ENCODE measurements at places on chromosomes 1 and 21.
A peak's percentile ranks its signal among the peaks of the same experiment; 100 is the strongest.

GRCh38 chr1:58356402-58356801 is 190.1 kb downstream of the OMA1 start:
- DNase-seq, result no peak

DNA sequence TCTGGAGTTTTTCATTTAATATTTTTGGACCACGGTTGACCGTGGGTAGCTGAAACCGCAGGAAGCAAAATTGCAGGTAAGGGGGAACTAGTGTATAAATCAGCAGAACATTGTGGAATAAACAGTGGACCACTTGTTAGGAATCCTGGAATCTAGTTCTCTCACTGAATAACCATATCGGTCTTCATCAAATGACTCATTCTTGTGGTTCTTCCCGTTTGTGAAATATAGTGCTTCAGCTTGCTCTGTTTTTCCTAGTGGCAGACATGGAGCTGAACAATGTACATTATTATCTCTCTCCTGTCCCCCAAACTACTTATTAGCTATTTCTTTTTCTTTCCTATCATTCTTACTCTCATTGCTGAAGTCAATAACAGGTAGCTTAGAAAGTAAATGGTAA is 61.9 kb downstream of the HSPA13 start:
- DNase-seq, result no peak

- no peak for DNase-seq
Measured at GRCh38 chr1:214581785-214582184, 21.2 kb upstream of the CENPF start.

- no peak for DNase-seq
Measured at GRCh38 chr1:29416267-29417146, 180.2 kb downstream of the PTPRU start.

- no peak for DNase-seq
Measured at GRCh38 chr1:107358619-107359327, 217.9 kb downstream of the NTNG1 start.

- no peak for DNase-seq
Measured at GRCh38 chr1:180173451-180173850, 18.8 kb downstream of the QSOX1 start.

DNA sequence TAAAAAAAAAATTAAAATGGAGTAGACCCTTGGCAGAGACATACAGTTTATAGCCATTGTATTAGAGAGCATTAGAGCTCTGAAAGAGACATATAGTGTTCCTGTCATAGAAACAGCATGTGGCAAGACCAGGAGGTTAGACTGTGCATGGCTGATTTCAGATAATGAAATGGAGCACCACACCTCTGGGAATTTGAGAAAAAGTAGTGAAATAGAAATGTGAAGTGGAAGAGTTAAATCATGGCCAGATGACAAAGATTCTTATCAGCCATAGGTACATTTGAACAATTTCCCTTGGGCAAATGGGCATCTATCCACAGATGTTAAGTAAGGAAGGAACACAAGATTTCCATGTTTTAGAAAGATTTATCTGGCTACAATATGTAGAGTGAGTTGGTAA is 1083.1 kb downstream of the PLA2G4A start:
- DNase-seq, result no peak

DNA sequence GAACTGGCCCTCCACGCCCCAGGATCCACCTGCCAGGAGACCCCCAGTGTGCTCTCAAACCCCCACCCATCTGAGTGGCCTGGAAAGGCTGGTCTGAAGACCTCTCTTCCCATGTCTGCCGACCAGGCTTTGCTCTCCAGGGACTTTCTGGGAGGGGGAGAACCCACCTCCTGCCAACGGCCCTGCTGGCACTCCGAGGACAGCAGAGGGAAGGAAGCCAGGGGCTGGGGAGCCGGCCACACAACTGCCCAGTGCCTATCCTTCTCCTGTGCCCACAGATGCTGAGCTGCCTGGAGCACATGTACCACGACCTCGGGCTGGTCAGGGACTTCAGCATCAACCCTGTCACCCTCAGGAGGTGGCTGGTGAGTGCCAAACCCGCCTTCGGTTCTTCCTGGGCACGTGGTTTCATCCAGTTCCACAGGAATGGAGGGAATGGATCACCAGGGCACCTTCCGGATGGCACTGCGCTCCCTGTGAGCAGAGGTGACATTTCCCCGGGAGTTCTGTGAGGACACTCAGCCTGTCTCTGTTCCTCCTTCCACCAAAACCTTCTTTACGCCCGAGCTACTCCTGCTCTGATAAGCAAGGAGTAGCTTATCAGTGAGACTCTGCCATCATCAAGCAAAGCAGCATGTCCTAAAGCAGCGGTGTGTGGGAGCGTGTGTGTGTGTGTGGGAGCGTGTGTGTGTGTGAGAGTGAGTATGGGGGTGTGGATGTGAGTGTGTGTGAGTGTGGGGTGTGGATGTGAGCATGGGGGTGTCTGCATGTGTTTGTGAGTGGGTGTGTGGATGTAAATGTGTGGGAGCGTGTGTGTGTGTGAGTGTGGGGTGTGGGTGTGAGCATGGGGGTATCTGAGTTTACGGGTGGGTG is 105.5 kb downstream of the PDE9A start:
- no peak for DNase-seq

DNA sequence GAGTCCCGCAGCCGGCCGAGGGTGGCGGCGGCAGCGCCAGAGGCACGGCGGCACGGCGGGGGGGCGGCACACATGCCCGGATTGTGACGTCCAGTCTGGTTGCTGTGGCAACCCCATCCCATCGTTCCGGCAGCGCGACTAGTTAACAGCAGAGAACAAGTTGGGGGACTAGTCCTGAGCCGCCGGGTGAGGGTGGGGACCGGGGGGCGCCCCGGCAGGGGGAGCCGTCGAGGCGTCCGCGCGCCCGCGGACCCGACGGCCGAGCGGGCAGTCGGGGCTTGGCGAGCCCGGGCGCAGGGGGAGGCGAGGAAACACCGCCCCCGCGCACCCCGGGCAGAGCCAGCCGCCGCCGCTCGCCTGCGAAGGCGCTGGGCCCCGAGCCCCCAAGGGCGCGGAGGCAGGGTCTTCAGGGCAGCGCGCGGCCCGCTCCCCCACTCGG is at the start of gene CHD5:
Gene CHD5, minus strand, starts transcription at position 54 of the 439 bp plus-strand sequence. CDS start 298 bp downstream, outside the sequence.
- no peak for DNase-seq

- no peak for DNase-seq
Measured at GRCh38 chr1:89701746-89702241, 68.9 kb downstream of the LRRC8C start.

- DNase-seq, result no peak
Measured at GRCh38 chr21:44766014-44766817, 35.4 kb downstream of the UBE2G2 start.

DNA sequence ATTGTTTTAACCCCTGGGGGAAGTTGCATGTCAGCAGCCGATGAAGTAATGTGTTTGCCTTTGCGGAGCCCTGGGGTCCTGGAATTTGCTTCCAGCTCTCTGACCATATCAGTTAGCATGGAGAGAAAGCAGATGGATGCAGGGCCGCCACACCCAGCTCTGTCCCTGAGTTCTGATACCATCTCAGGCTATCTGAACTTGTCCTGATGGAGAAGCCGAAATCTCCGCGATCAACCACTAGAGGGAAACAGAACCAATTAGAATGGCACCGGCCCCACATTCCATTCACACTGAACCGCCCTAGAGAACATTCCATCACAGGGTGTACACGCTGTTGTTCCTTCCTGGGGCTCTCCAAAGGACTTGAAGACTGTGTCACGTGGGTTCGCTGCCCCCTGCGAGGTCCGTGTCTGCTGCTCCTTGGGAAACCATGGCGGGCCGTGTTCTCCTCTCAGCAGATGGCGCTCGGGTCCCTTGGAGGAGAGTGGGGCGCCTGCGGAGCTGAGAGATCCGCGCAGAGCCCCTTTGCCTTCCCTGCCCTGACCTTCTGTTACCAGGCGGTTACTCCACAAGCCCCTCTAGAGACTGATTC is 75.4 kb downstream of the ABCA4 start:
- DNase-seq, result no peak

DNA sequence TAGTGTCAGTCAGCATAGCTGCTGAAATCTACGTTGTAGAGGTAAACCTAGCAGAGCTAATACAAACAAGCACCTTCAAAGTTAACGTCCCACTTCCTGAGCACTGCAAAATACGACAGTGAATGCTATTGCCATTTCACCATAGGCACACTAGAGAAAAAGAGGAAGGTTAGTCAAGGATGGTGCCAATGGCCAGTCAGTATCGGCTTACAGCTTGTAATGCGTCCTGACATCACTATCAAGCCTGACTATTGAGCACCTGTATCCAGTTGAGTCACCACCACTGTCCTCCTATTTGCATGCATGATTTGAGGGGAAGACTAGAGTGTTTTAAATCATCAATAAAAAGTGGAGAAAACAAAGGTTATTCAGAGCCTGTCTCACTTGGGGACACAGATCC is 34.4 kb downstream of the NUCKS1 start:
- peak; percentile 60 for DNase-seq

DNA sequence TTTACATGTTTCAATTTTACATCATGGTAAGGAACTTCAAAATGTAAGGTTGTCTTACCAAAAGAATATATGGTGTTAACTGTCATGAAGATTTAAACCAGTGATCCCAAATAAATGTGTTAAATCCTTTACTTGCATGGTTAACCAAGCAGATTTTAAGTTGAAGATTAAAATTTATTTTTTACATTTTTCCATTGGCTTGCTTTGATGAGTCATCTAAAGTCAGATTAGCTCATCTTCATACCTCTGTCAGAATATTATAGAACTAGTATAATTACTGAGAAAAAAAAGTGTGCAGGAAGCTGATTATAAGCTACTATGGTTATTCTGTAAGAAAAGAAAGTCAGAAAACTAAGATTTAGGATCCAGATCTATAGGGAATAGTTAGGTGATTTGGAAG is 95.3 kb upstream of the DPH5 start:
- DNase-seq, result no peak

All from GF-D8 (cell line).